A673 (cell line): ENCODE measurements at places on chromosomes 3 and 15.

DNA sequence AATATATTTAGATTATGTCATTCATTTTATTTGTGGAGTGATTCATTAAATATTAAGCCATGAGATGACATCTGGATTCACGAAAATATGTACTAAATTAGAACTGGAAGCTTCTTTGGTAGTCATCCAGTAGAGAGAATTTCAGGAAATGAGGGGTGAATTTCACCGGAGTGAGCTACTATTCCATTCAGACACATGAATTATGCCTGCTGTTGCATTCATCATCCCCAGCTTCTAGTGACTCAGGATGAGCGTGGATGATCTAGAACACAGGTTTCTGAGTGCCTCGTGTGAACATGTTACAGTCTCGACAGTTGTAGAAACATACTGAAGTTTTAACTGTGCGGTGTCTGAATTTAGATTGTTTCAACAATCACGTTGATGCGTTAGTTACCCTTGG, 42.9 kb upstream of the GABRG3 start:
- no peak for DNase-seq

DNA sequence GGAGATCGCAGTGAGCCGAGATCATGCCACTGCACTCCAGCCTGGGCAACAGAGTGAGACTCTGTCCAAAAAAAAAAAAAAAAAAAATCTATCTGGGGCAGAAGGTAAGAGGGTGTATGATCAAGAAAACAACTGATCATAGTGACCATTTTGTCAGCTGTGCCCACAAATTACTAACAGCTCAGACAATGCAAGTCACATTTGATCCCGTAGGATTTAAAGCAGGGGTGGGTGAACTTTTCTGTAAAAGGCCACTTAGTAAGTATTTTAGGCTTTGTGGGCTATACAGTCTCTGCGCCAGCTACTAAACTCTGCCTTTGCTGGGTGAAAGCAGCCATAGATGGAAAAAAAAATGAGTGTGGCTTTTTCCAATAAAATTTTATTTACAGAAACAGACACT, 57.6 kb upstream of the ABI3BP start:
- DNase-seq = no peak

DNA sequence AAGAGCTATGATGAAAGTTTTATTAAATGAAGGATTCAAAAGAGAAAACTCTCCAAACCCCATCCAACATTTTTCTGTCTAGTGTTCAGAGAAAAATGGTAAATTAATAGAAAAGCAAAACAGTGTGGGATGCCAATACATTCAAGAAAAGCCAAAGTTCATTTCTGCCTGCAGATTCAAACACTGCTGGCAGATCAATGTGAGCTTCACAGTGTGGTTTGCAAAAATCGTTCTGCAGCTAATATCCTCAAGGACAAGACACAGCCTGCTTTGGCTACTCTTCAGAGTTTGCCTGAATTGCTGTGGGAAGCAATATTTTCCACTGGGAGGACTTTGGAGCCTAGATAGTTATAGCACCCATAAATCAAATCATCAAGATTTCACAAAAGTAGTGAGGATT, 619.9 kb upstream of the SUCLG2 start:
- DNase-seq = no peak

DNA sequence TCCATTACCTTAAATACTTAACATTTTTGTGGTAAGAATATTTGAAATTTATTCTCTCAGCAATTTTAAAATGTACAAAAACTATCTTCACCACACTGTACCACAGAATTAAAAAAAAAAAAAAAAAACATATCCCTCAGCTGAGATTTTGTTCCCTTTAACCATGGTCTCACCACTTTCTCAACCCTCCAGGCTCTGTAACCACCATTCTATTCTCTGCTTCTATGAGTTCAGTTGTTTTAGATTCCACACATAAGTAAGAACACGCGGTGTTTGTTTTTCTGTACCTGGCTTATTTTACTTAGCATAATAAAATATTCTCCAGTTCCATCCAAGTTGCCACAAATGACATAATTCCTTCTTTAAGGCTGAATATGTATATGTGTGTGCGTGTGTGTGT, 41.5 kb downstream of the CSNK1G1 start:
- DNase-seq = no peak

- no peak for DNase-seq
Observed at GRCh38 chr3:53038679-53039375, 7.0 kb downstream of the SFMBT1 start.

- no peak for DNase-seq
Observed at GRCh38 chr3:58419780-58420507, 13.7 kb downstream of the PDHB start.
